Frontal cortex (tissue), 4 donors: ENCODE measurements at places on chromosomes 2 and 18. TPM values are rescaled to one million over a fixed set of nuclear protein-coding genes. Genes with fewer than 3 reads are reported as not detected.

The TEKT4 gene
- under 0.01 TPM for total RNA-seq

The KLF11 gene
- total RNA-seq = 13.0 TPM

The DOK6 gene
- total RNA-seq = 68.1 TPM

The ABCG5 gene
- total RNA-seq = not detected

The TLX2 gene
- not detected for total RNA-seq

The HOXD8 gene
- total RNA-seq = not detected

The LINC00305 gene
- not detected for total RNA-seq

The RNF144A gene
- total RNA-seq = 33.8 TPM

The IL36G gene
- total RNA-seq = under 0.01 TPM

The ARHGEF4 gene
- 43.2 TPM for total RNA-seq

The IL1RN gene
- total RNA-seq = not detected

The GAREM1 gene
- total RNA-seq = 35.9 TPM

The SERPINB4 gene
- total RNA-seq = not detected

The NEB gene
- total RNA-seq = 0.41 TPM

The CCL20 gene
- not detected for total RNA-seq

The ERFE gene
- total RNA-seq = 0.82 TPM

The SEH1L gene
- total RNA-seq = 39.9 TPM

The ESPNL gene
- total RNA-seq = under 0.01 TPM

The KIF1A gene
- 146 TPM for total RNA-seq

The CD226 gene
- 0.82 TPM for total RNA-seq

The MYO3B gene
- total RNA-seq = 0.41 TPM

The TOGARAM2 gene
- total RNA-seq = under 0.01 TPM

The FOXI3 gene
- total RNA-seq = 0.41 TPM

The MC2R gene
- under 0.01 TPM for total RNA-seq

The UGT1A3 gene
- not detected for total RNA-seq

The TMEFF2 gene
- total RNA-seq = 37.5 TPM

The RPL37A gene
- total RNA-seq = 3,585 TPM

The POTEJ gene
- total RNA-seq = not detected

The ME2 gene
- total RNA-seq = 152 TPM

The DPYSL5 gene
- total RNA-seq = 101 TPM
